Stimulated activated naive CD8-positive, alpha-beta T cell treated with anti-CD3 and anti-CD28 coated beads, Interleukin-15, Interleukin-2, amounts not matched to agents 100 U/mL and 50 U/mL, for 24 hours (primary cell): ENCODE measurements at places on chromosomes 3 and 15.

DNA sequence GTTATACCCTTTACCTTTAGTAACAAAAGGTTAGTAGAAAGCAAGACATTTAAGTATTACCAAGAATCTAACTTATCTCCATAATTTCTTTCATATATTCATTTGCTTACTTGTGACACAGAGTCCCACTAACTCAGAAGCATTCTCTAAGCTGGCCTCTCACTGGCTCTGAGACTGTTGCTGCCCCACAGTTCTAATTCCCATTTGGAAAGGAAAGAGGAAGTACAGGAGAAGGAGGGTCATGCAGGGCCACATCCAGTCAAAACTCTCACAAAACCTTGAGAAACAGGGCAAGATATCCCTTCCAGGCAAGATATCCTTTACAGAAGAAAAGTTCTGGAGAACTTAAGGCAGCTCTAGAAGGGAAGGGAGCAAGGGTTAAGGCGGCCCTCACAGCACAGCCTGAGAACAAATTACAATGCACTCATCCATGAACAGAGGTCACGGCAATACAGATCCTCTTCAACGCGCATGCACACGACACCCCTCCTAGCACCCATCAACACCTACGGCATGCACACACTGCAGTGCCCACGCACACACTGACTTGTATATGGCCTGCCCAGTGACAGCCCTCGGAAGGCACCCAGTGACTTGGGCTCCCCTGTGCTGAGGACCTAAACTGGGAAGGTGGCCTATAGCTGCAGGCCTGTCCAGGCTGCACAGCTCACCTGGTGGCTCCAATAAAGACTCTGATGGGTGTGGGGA lies 13.0 kb upstream of the MYO5C start:
- DNase-seq: no peak

DNA sequence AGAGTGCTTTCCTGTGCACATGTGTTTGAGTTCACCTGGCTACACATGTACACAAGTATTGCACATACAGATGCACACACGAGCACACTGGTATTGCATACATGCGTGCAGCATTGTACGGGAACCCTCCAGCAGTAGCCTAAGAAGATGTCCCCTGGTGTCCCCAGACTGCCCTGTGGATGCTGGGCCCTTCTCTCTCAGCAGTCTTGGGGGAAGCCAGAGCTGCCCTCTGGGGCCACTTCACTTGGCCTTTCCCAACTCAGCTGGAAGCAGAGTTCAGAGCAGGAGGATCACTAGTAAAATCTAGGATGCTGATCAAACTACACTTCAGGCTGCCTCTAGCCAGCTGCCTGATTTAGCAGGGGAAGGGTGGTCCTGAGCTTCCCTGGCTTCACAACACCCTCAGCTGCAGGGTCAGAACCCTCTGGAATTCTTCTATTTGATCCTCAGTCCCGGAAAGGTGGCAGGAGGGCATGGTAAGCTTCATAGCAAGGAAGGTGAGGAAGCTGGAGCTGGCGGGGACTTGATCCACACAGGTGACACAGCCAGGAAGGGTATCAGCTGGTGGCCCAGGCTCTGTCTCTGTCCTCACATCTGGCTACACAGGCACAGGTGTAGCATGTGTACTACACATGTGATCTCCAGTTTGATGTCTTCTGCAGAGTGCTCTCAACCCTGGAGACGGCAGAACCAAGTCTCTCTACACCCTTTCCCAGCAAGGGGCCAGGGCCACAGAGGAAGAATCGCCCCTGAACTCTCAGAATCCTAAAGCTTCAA lies 36.5 kb downstream of the KLF15 start:
- no peak for DNase-seq

DNA sequence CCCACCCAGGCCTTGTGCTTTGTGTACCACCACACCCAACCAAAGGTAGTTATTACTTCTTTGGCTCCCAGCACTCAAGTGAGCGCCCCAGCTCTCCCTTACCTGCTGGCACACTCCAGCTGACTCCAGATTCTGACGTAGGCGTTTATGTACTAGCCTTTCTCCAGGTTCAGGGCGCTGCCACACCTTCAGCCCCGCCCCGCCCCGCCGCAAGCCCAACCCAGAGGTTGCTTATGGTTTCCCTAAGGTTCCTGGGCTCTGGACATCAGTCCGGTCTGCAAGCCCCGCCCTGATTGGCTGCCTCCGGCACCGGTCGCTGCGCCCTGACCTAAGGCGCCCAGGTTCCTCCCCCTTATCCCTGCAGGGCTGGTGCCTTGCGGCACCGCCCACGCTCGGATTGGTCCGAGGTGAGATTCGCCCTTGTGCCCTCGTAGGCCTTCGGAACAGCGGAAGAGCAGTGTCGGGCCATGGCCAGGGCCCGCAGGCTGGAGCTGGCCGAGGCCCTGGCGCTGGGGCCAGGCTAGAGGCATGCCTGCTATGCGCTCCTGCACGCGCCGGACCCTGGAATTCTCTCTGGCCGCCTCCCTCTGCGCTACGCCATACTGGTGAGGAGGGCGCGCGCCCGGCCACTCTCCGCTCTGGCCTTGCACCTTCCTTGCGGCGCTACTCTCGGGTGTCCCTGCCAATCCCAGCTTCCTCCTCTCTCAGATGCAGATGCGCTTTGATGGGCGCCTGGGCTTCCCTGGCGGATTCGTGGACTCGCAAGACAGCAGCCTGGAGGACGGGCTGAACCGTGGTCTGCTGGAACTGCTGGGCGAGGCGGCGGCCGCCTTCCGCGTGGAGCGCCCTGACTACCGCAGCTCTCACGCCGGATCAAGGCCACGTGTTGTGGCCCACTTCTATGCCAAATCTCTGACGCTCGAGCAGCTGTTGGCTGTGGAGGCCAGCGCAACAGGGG lies 19.8 kb upstream of the NUDT16 start:
- no peak for DNase-seq

DNA sequence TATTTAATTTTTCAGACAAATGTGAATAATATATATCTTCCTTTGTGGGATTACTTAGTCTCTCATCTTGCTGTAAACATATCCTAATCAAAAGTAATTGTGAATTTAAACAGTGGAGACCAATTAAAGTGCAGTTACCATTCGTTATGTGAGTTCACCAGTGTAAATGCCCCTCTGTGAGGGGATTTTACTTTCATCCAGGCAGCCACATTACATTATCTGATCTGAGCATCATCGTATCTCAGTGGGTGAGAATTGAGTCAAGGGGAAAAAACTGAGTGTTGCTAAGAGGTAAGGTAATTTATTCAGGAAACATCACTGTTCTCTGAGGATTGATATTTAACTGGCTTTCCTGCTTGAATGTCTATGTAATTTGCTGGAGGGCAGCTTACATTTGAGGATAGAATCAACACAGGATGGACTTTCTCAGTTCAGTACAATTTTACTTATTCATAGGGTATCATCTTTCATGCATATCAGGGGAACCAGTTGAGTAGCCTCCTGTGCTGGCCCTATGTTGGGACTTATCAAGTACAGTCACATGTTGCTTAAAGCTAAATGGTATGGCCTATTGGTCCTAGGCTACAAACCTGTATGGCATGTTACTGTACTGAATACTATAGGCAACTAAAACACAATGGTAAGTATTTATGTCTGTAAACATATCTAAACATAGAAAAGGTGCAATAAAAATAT lies 219.7 kb downstream of the CD47 start:
- DNase-seq: no peak

- DNase-seq: no peak
Measured at GRCh38 chr3:150738688-150739087, 24.3 kb downstream of the SIAH2 start.

DNA sequence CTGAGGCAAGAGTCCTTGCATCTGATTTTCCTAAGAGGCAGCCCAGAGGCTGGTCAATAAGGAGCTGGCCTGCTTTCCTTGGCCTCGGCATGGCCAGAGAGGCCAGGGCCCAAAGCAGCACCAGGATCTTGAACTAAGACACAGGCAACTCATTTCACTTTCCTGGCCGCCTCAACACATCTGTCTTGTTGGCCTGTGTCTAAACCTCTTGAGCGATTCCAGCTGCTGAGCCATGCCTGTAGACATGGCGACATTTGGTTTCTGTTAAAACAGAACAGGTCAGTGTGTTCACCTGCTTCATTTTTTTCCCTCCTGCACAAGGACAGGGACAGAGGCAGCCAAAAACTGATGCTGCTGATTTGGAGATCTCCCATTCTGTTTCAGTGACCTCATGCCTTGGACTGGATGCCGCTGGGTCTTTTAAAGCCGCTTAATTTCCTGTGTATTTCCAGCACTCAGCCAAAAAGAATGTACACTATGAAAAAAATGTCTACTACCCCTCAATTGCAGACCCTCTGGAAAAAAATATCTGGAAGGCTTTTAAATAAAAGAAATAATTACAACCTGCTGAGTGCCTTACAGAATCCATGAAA lies 266.6 kb upstream of the ICE2 start:
- DNase-seq: no peak

GRCh38 chr3:99721633-99722007 lies 83.2 kb downstream of the COL8A1 start:
- no peak for DNase-seq

DNA sequence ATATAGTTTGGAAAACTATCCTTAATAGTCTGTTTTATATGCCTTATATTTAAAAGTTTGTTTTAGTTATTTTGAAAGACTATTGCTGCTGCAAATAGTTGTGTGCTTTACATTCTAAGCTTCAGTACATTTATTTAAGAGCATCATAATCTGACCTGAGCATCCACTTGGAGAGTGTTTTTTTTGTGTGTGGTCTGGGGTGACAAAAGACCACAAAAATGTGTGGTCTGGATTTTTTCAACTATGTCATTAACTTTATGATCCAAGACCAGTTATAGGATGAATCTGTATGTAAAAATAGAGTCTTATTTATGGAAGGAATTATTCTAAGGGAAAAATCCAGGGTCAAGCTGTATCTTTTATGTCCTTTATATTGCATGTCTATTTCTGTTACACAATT lies 77.4 kb downstream of the SLTM start:
- no peak for DNase-seq

- DNase-seq: no peak
Measured at GRCh38 chr3:42750834-42751233, 22.2 kb downstream of the CCDC13 start.
